Mucosa of gallbladder (tissue), 1 donor: ENCODE measurements at places on chromosomes 5 and 9. TPM values are rescaled to one million over a fixed set of nuclear protein-coding genes. Genes with fewer than 3 reads are reported as not detected.
A peak's percentile ranks its signal among the peaks of the same experiment; 100 is the strongest.

GRCh38 chr5:145682197-145682899 is 152.8 kb downstream of the PRELID2 start:
- DNase-seq: no peak

GRCh38 chr5:6435356-6435755 is 13.3 kb upstream of the UBE2QL1 start:
- DNase-seq: no peak

The GPR151 gene
- not detected for total RNA-seq

DNA sequence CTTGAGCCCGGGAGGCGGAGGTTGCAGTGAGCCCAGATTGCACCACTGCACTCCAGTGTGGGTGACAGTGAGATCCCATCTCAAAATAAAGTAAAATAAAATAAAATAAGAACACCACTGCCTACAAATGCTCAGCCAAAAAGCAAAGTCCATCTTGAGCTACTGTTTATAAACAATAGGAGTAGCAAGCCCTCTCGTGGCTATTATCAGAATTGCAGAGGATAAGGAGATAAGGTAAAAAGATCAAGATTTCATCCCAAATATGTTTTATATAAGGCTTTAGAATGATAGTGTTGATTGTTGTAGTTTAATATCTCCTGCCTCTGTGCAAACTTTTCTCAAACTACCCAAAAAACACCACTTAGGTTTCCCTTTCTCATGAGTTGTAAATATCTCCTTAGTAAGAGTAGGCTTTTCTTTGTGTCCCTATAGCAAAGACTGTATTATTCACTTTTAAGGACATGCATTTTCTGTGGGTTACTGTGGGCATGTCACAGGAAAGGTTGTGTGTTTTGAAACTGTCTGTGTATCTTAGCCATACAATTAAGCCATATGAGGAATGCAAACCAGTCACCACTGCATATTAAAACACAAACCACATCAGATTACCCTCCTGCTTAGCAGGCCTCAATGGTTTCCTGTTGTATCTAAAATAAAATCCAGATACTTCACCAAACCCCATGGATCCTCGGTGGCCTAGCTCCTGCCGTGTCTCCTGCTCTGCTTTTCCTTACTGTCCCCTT is 31.8 kb upstream of the CKS2 start:
- peak; percentile 23 for DNase-seq

GRCh38 chr9:37969130-37969529 is 65.2 kb upstream of the SLC25A51 start:
- peak; percentile 91 for DNase-seq

GRCh38 chr9:98831696-98832095 is 24.2 kb downstream of the GALNT12 start:
- DNase-seq: no peak

DNA sequence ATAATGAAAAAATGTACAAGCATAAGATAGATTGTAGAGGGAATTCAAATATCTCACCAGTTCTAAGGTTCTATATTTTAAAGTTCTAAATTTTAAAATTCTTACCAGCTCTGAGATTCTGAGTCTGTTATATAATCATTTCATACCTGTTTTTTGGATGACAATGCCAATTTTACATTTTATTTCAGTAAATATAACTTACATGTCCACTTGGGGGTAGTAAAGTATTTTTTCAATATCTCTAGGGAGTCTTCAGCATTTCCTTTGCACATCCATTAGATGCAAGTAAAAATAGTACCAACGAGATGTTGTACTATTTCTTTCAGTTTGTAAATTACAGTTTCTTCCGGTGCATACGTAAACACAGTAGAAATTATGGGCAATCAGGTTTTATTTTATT is 25.7 kb downstream of the NMUR2 start:
- no peak for DNase-seq

GRCh38 chr5:10503997-10504793 is 59.7 kb upstream of the ANKRD33B start:
- DNase-seq: no peak

The GABBR2 gene
- total RNA-seq: 0.29 TPM

- DNase-seq: no peak
These were observed 815 bp upstream of the ODF2 start for GRCh38 chr9:128454991-128455390.

DNA sequence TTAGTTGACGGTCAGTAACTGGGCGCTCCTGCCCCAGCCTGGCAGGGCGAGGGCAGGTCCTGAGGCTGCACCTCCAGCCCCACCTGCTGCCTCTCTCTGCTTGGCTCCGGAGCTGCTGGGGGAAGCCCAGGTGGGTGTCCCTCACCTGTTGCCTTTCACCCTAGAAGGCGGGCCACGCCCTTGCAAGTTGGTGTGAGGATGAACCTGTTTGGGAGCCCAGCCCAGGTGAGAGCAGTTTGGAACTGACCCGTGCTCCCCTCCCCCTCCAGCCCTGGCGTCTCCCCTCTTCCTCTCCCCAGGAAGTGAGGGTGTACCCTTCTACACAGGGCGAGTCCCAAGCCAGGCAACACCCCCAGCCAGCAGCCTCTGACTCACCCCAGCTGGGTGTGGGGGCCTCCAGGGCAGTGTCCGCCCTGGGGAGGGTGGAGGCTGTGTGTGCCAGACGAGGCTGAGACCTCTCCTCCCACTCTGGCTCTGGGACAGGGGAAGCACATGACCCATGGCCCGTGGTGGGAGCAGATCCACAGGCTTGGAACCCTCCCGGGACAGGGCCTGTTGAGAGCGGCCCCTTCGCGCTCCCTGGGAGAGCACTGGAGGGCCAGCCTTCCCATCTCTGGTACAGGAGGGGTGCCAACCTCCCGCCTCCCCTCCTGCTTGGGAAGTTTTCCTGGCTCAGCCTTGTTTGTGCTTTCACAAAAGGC is 10.4 kb downstream of the LRRC8A start:
- DNase-seq: peak; percentile 82

The LIX1 gene
- total RNA-seq: 0.17 TPM

DNA sequence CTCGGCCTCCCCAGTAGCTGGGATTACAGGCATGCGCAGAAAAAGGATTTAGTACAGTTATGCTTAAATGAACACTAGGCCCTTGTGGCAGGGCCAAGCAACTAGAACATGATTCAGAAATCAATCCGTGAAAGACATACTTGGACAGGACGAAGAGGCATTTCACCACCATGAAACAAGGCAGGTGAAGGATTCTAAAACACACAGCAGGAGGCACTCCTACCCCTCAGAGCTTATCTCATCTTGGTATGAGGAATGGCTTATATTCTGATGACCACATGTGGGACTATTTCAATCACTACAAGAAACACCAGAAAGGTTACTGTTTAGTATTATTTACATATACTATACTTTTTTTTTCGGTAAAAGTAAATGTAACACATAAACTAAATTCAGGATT is 15.7 kb downstream of the OR2S2 start:
- no peak for DNase-seq

GRCh38 chr9:81627481-81627880 is 61.9 kb downstream of the TLE1 start:
- DNase-seq: no peak

DNA sequence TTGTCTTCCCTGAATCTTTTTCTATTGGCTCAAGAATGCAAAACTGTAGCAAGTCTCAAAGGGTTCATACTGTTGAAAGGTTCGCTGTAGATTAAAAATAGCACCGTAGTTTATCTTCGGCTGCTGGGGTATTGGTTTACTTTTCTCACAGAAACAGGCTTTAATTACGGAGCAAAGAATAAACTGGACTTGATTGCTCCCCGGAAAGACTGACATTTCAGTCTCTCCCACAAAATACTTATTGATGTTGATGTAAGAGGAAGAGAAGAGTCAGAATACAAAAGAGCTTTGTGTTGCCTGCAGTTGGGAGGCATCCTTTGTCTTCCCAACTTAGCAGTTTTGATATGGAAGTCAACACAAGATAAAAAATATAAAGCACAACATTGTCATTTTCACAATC is 183.9 kb upstream of the DMAC1 start:
- DNase-seq: no peak

DNA sequence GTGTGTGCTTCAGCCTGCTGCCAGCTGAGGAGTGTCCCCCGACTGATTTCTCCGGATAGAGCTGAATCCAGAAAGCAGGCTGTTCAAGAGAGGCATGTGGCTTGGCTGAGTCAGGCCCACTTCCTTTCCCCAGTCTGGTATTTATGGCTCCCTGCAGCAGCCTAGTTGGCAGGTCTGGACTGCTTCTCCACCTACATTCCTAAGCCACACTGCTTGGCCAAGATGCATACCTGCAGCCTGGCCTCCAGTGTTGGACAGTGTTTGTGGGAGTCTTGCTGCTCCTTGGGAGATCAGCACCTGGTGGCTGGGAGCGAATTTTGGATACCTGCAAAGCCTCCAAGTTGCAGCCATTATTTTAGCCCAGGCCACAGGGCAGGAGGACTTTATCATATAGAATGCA is 670.8 kb downstream of the ACTL7B start:
- DNase-seq: no peak

The UGT3A1 gene
- not detected for total RNA-seq

The LECT2 gene
- total RNA-seq: not detected

GRCh38 chr9:109901201-109901600 is 121.2 kb downstream of the PALM2AKAP2 start:
- no peak for DNase-seq

DNA sequence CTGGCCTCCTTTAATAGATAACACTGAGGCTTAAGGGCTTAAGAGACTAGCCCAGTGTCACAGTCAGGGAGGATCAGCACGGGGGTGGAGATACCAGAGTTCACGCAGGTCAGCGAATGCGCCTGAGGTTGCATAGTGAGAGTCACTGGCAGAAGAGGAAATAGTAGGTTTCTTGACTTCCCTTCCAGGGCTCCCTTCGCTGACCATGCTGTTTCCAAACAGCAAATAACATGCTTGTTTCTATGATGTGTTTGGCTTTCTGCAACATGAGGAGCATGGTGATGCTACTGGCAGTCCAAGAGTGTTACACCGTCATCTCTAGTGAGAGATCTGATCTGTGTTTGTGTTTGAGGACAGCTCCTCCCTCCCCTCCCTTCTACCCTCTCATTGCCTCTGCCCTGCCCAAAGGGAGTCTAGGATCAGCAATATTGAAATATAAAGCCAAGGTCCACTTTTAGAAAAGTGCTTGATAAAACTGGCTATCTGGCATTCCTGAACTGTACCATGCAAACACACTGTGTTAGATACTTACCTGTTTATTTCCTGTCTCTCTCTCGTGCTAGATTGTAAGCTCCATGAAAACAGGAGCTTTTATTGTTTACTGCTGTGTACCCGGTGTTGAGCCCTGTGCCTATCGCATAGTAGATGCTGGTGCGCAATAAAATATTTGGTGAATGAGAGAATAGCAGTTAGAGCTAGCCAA is 12.3 kb downstream of the TLE4 start:
- DNase-seq: peak; percentile 38

The MATR3 gene
- total RNA-seq: 161 TPM

The GADD45G gene
- 18.8 TPM for total RNA-seq

DNA sequence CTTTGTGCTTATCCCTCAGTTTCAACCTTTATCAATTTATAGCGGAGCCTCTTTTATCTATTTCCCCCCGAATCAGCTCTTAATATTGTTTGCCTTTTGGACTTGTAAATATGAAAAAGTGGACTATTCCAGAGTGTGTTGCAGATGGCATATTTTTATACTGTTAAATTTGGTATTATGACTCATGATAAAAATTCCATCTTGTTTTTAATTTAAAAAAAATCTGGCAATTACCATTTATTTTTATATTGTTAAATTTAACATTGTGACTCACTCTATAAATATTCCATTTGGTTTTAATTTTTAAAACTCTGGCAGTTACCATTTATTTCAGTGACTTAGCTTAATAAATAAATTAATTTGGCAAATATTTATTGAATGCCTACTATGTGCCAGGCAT is 37.5 kb downstream of the RBM27 start:
- no peak for DNase-seq

DNA sequence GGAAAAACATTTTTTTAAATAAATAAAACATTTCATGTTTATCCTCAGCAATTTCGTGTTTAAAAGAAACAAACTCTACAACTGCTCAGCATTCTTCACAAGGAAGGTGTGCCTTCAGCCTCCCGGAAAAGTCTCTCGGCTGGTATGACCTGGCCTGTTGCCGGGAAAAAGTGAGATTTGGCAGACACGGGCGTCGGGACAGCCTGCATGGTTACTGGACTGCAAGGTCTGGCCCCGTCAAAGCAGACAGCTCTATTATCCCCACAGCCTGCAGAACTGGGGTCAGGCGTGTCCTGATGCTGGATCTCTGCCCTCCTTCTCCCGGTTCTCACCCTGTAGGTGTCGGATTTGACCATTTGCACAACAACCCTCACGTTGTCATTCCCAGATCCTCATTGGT is 120.3 kb upstream of the SPATA31C2 start:
- DNase-seq: peak; percentile 56

DNA sequence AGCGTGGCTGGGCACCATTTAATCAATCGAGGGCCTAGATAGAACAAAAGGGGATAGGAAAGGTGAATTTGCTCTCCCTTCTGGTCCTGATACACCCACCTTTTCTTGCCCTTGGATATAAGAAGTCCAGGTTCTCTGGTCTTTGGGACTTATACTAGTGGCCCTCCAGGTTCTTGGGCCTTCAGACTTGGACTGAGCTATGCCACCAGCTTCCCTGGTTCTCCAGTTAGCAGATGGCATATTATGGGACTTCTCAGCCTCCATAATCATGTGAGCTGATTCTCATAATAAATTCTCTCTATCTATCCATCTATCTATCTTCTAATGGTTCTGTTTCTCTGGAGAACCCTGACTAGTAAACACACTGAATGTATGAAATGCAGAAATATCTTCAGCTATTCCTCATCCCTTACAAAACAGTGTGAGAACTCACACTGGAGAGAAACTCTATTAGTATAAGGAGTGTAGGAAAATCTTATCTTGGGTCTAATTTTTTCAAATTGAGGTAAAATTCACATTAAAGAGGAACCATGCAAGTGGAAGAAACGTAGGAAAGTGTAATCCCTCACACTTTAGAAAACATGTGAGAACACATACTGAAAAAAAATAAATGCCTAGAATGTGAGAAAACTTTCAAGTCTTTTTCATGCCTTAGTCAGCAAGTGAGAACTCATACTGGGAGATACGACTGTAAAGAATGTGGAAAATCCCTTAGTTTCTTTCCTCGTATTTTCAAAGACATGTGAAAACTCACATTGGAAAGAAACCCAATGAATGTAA is 15.5 kb downstream of the PCDHB15 start:
- DNase-seq: no peak

DNA sequence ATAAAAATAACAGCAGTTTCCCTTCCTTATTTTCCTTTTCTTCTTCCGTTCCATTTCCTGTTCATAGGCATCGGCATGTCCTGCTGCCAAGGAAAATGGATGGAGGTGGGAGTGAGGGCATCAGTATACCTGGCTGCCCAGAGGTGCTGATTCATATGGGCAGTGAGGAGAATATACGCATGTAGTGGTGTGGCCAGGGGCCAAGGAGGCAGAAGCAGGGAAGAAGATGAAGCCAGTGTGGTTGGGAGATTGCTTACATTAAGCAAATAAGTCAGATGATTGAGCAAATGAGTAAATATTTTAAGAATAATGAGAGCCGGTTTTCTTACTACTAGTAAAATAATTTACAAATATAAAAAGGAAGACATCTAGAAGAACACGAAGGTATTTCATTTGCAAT is 344.9 kb upstream of the PAPPA start:
- no peak for DNase-seq

DNA sequence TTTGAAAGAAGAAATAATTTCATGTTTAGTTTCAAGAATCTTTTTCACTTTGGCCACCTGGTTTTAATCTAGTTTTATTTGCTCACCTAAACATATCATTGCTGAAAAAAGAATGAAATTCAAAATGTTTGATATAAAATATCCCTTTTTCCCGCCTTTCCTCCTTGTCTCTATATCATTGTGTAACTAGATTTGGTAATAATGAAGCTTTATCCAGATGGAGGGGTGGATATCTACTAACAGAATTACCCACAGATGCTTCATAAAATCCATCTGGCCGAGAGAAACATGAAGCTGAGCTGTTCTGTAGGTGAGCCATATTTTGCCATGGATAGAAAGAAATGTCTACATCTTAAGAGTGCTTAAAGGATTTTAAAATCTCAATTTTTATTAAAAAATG is 214.7 kb downstream of the ICE1 start:
- no peak for DNase-seq

The SPATA31A3 gene
- not detected for total RNA-seq
